ENCODE measurements at places on chromosomes 1 and 21.

GRCh38 chr1:183079712-183080388 lies 56.6 kb downstream of the LAMC1 start:
- DNase-seq, result no peak

GRCh38 chr1:24857507-24858133 lies 72.5 kb downstream of the RUNX3 start:
- DNase-seq, result no peak

DNA sequence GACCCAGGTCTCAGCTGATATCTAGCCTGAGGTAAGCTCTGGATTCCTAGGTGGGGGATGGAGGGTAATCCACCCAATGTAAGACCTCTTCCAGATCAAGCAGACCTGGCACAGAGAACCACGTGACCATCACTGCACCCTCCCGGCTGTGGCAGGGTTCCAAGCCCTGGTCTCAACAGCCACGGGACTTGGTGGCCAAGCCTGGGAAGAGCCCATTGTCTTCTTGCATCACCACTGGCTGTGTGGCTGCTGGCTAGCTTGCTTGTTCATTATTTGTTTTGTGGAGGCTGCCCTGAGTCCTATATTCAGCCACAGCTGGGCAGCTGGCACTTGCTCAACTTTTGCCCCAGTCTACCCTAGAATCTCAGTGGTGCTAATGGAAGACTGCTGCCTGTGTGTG lies 24.1 kb upstream of the NFASC start:
- DNase-seq, result no peak

GRCh38 chr1:47662068-47662467 lies 224.2 kb downstream of the FOXD2 start:
- DNase-seq, result no peak

GRCh38 chr1:51234721-51235425 lies 1.2 kb upstream of the RNF11 start:
- DNase-seq, result peak; percentile 9

DNA sequence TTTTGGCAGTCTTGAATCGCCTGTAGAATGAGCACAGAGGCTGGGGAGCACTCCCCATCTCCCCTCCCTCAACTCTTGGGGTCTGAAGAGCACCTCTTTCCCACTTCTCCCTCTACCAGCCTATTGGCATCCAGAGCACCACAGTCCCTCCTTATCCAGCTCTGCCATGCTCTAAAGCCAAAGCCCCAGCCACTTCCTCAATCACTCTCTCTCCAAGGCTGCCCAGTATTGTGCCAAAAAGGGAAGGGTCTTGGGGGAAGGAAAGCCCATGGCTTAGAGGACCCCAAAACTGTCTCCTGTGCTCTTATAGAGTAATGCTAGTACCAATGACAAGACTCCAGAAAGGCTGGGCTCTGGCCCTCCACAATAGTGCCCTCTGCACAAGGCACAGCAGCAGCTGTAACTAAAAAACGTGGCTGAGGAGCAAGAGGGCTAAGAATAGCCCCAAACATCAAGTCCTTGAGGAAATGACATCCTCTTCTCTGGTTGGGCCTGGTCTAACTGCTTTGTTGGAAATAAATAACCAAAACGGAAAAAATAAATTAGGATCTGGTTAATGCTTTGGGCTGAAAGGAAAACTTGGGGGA lies 28.4 kb downstream of the SLC27A3 start:
- no peak for DNase-seq

- DNase-seq, result no peak
Measured at GRCh38 chr1:222250376-222250775, 297.5 kb downstream of the HHIPL2 start.

GRCh38 chr1:150186789-150187559 lies 37.3 kb downstream of the PLEKHO1 start:
- no peak for DNase-seq

GRCh38 chr1:94602802-94603625 lies 61.5 kb upstream of the F3 start:
- no peak for DNase-seq

DNA sequence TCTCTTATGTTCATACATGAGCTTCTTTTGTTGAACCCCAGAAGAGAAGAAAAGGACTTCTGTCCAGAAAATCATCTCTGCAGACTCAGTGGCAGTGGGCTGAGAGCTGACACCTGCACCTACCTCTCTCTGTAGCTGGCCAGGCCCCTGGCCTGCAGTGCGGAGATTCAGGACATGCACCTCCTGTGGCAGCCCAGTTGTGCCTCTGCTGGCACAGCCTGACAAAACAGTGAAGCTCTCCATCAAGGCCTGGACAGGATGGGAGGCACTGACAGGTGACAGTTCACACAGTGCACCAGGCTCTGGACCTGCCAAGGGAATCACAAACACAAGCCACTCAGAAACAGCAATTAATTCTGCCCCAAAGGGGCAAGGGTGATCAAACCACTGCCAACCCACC lies 88.8 kb downstream of the TGFBR3 start:
- DNase-seq, result no peak

DNA sequence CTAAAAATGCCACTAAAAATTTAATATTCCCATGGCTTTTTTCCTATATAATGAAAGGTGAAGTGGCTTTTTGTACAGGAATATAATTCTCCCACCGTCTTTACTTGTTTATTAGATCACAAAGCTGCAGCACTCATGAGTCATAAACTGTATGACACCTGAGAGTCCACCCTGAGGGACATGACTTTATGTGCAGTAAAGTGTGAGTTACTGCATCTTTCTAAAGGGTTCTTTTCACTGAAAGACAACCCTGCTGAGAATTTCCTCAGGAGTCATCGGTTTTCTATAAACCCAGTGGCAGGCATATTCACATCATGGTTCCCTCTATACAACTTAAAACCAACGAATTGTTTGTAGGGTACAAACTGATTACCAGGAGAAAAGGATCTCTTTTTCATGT lies 77.4 kb downstream of the APP start:
- DNase-seq, result no peak

- no peak for DNase-seq
Measured at GRCh38 chr1:118862755-118863154, 125.4 kb downstream of the TBX15 start.

GRCh38 chr1:215418876-215419447 lies 148.1 kb upstream of the KCTD3 start:
- DNase-seq, result no peak

- DNase-seq, result no peak
Measured at GRCh38 chr1:2136386-2137235, 58.0 kb downstream of the FAAP20 start.

GRCh38 chr1:116351914-116352313 lies 21.1 kb upstream of the ATP1A1 start:
- no peak for DNase-seq

- DNase-seq, result no peak
Measured at GRCh38 chr1:109570414-109570813, 22.0 kb downstream of the GNAI3 start.

DNA sequence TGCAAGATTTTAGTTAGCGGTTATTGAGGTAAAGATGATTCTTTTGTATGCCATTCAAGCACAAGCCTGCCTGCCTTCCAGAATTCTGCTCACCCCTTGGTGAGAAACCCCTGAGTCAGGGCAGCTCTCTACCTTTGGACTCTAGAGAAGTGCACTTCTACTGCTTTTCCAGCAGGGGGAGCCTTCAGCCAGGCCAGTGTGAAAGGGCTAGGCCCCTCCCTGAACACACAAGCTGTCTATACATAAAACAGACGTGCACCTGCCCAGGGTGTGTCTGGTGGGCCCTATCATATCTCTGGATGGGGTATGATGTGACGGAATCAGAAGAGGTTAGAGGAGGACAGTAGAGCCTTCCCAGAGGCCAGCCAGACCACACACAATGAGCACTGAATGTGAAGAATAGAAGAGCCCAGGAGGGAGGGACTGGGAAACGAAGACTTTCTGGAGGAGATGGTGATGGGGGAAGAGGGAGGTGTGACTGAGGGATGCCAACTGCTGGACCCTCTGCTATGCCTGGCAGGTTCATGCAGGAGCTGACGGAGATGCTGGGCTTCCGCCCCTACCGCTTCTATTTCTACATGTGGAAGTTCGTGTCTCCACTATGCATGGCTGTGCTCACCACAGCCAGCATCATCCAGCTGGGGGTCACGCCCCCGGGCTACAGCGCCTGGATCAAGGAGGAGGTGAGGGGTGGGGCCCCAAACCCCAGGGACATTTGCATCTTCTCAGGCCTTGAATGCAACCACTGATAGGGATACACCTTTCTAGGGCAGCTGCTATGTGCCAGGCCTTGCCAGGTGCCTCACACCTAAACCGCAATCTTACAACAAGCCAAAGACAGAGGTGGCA lies 13.0 kb upstream of the KCNC4 start:
- DNase-seq, result no peak

- DNase-seq, result no peak
Measured at GRCh38 chr1:20494609-20495311, 8.8 kb upstream of the CAMK2N1 start.

GRCh38 chr1:154191990-154192461 lies at the start of gene TPM3:
Gene TPM3 (minus strand): TSS chr1:154192100. CDS start chr1:154192018, 82 bp downstream.
- DNase-seq, result no peak

DNA sequence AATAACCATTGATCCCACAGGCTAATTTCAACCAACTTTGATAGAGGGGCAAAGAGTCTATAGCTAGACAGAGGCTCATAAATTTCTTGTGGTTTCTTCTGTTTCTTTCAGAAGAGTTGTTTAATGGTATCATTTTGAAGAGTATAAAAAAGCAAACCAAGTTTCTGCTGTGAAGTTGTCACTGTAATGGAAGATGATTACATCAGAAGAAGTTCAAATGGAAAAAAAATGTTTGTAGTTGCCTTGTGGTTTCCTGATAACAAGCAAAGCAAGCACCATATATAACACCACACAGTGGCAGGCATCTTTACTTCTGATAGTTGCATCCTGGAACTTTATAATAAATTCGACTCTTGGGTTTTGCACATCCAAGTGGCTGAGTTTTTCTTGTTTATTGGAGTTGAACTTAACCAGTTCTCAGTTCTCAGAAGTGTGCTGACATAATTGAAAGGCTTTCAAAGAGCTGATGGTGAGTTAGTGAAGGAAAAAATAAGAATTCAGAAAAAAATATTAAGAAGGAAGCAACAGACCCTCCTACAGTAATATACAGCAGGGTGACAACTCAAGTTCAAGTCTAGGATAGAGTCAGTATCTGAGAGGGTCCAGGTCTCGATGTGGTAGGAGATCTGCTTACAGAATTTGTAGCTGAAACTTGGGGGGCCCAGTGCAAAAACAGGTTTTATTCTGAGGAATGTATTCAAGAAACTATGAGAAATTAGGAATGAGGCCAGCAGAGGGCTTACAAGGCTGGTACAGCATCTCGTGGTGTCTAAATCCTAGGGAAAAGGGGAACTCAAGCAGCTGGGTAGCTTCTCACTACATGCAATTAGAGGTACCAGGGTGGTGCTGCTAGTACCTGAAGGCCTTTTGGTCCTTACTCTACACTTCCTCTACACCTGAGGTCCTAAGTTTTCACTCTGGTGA lies 123.5 kb downstream of the CRB1 start:
- DNase-seq, result no peak

- DNase-seq, result no peak
Measured at GRCh38 chr1:50490640-50491039, 67.4 kb upstream of the DMRTA2 start.

All from stimulated activated CD8-positive, alpha-beta memory T cell treated with anti-CD3 and anti-CD28 coated beads, Interleukin-7, amount 100 ng/mL, for 1 hour (primary cell).